Activated CD4-positive, alpha-beta T cell treated with anti-CD3 and anti-CD28 coated beads, Interleukin-2, amount 50 U/mL, for 24 hours (primary cell): ENCODE measurements at places on chromosomes 3 and 15.
A peak's percentile ranks its signal among the peaks of the same experiment; 100 is the strongest.

DNA sequence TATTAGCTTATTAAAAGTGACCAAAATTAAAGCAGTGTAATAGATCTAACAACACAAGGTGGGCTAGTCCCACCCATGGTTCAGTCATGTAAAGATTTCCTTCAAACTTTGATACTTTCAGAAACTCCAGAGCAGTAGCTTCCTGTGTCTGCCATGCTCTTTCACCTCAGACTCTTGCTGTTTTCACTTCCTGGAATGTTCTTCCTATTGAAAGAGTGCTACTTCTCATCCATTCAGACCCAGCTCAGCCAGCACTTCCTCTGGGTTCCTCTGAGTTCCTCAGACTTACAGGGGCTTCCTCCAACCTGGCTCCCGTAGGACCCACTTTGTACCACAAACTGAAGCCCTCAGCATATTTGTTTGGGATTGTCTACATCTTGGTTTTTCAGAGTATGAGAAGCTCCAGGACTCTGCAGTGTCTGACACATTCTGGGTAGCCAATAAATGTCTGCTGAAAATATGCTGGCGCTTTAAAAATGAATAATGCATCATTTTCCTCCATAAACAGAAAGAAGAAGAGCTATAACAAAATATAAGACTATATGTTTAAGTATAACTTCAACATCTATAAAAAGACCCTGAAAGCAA is 18.0 kb downstream of the NCEH1 start:
- no peak for DNase-seq

DNA sequence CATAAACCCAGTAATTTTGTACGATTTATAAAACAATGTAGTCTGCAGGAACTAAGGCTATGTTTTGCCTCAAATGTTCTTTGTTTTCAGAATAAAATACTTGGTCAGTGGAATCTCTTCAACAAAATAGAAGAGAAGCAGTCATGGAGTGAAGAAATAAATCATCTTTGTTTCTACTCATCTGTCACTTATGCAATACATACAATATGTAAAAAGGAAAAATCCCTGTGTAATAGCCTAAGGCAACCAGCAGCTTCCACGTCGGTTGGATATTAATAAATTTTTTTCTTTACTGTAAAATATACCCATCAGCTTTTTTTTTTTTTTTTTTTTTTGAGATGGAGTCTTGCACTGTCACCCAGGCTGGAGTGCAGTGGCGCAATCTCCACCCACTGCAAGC is 5.2 kb upstream of the WDR5B start:
- DNase-seq = no peak

- DNase-seq = no peak
These were observed 231.3 kb downstream of the PLCL2 start for GRCh38 chr3:17116007-17116600.

- no peak for DNase-seq
These were observed 43.1 kb downstream of the PDE8A start for GRCh38 chr15:85024509-85025336.

DNA sequence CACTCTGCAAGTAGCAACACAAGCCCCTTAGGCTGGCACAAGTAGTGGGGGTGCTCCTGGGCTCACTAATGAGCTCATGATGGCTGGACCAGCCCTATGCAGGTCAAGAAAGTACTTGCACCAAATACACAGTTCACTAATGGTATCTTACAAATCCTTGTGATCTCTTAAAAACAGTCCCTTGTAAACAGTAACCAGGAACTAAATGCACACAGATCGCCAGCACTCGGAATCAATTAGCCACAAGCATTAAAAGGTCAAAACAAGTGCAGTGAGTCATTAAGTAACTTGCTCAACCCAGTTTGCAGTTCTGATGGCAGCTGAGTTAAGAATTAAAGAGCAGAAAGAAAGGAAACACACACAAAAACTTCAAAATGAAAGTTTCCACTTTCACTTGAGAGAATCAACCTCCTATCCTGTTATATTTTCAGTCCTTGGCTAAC is 43.2 kb downstream of the ARHGEF3 start:
- peak; percentile 32 for DNase-seq

GRCh38 chr3:71978150-71978721 is 193.3 kb upstream of the PROK2 start:
- no peak for DNase-seq

GRCh38 chr3:69115731-69116130 is 6.7 kb downstream of the LMOD3 start:
- DNase-seq = no peak

DNA sequence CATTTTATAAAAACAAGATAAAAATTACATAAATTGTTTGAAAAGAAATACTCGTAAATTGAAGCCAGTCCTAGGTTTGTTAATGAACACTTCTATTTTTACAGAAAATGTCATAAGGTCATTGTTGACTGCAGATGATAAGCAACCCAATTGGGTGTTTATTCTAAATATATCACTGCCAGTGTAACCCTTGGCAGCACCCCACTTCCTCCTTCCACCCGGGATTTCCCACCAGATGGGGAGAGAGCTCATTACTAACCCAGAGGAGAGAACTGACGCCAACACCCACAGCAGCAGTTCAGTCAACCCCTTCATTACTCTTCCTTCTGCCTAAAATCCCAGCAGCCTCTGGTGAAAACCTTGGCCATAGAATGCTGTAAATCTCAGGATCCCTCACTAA is 307.6 kb downstream of the GAP43 start:
- DNase-seq = no peak

DNA sequence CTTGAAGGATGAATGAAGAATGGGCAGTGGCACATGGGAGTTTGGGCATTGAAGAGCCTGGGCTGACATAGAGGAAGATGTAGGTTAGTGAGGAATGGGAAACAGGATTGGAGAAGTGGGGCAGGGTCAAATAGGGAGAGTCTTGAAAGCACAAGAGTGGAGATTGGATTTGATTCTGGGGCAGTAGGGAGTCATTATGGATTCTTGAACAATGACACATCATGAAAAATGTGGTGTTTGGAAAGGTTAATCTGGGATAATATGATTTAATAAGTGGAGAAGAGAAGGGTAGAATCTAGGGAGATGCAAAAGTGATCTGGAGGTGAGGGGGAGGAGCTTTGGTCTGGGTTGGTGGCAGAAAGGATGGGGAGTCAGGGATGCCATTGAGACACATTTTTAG is 45.4 kb upstream of the ROPN1 start:
- DNase-seq = no peak

- DNase-seq = no peak
These were observed 1043.6 kb downstream of the TUSC7 start for GRCh38 chr3:117752984-117753717.

DNA sequence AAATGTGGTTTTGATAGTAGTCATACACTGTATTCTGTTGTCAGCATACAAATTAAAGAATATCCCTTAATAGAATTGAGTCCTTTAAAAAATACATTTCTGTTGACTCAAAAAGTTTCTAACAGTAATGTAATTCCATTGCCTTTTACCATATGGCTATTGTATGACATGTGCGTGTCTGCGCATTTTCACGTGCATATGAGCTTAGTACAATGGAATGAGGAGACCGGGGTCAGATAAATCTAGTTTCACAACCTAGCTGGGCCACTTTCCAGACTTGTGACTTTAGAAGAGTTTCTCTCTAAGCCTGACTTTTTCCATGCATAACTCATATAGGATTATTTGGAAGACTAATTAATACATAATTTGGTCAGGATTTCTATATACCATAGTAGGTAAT is 38.7 kb downstream of the ZBTB38 start:
- no peak for DNase-seq

GRCh38 chr3:13547591-13548371 is 1.1 kb upstream of the FBLN2 start:
- no peak for DNase-seq

- DNase-seq = no peak
These were observed 2.5 kb downstream of the OR5K2 start for GRCh38 chr3:98500019-98500418.

GRCh38 chr15:80003934-80004472 is 33.0 kb upstream of the BCL2A1 start:
- no peak for DNase-seq

DNA sequence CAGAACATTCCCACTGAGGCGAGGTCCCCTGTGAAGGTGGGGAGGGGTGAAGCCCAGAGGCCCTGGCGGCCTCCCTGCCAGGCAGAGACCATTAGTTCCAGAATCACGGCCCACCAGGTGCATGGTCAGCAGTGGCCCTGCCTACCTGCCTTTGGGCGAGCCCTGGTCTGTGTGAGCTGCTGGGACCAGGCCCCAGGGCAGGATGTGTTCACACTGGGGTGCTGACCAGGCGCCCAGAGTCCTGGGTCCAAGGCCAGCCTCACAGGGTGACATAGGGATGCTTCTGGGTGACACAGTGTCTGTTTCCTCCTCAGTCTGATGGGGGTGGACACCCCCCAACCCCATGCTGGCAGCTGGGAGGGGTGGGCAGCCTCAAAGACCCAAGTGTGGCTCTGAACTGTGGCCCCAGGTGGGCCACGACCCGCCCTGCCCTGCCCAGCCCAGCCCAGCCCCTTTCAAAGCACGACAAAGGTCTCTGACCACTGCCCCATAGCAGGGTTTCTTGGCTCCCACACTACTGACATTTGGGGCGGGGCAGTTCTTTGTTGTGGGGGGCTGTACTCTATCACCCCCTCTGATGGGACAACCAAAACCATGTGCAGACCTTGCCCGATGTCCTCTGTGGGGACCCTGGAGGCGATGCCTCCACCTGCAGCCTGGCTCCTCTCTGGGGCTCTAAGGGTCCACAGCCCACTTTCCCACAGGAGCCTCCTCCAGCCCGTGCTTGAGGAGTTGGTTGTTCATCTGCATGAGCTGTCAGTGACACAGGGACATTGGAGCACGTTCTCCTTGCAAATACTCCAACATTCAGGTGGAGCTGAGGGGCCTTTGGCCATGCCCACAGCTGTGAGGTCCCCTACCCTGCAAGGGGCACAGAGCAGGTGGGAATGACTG is 44.8 kb upstream of the SLC41A3 start:
- no peak for DNase-seq

GRCh38 chr3:118810499-118811035 is 224.1 kb downstream of the IGSF11 start:
- DNase-seq = no peak

DNA sequence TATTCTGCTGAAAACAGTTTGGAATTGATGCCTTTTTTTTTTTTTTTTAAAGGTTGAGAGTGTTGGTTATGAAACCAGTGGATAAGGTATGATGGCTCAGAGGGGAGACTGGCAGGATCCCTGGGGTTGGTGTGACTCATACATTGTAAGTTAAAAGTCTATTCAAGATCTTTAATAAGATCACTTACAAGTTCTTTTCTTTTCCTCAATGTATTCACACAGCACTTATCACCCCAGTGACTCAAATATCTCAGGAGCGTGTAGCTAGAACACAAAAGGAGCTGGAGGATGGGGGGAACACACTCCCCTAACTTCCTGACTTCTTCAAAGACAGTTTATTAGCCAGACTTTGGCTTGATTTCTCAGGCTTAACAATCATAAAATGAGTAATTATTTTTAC is 285.3 kb downstream of the SV2B start:
- DNase-seq = no peak

GRCh38 chr15:59614153-59614552 is 2.6 kb downstream of the GCNT3 start:
- DNase-seq = no peak

GRCh38 chr3:188875413-188875812 is 296.4 kb upstream of the TPRG1 start:
- DNase-seq = no peak

DNA sequence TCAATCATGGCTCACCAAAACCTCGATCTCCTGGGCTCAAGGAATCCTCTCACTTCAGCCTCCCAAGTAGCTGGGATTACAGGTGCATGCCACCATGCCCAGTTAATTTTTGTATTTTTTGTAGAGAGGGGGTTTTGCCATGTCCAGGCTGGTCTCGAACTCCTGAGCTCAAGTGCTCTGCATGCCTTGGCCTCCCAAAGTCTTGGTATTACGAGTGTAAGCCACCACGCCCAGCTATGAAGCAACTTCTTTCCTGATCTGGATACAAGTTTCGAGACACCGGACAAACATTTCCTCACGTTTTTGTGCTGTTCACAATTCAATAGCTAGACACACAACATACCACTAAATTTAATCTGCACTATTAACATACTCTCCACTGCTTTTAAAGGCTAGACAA is 3.4 kb upstream of the SYNM start:
- no peak for DNase-seq

DNA sequence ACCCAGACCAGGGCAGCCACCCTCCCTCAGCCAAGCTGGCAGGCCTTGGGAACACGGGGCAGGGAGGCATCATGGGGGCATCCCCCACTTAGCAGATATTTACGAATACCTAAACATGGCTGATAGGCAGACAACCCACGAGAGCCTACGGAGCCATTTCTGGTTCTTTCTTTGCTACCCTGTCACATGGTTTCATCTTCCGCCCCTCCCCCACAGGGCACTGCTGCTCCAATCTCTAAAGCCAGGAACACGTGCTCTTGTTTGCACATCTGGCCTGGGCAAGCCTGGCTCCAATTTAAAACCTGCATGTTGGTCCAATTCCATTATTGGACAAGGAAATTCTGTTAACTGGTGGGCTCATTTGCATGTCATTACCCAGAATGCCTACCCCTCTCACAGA is 447.4 kb upstream of the NR2F2 start:
- DNase-seq = no peak

- no peak for DNase-seq
These were observed 81.7 kb downstream of the RYR3 start for GRCh38 chr15:33392453-33392852.

DNA sequence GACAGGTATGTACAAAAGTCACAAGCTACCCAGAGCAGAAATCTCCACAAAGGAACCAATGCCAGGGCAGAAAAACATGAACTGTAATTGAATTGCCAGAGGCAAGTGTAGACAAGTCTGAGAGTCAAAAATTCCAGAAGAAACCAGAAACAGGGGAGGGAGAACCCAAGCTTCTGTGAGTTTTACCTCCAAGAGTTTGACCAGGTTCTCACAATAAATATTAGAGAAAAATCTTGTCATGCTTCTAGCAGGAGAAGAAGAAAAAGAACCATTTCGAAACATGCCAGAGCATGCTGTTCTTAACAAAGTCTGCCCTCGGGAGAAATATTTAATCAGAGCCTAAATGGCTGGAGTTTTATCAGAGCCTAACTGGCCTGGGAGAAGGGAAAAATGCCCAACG is 32.5 kb upstream of the AP3B2 start:
- DNase-seq = no peak

- no peak for DNase-seq
These were observed 308.9 kb downstream of the EPHB1 start for GRCh38 chr3:135103917-135104316.

- no peak for DNase-seq
These were observed 34.0 kb upstream of the PCSK6 start for GRCh38 chr15:101523560-101523940.

GRCh38 chr3:191958980-191959671 is 498.2 kb downstream of the PYDC2 start:
- no peak for DNase-seq

- DNase-seq = no peak
These were observed 154.0 kb downstream of the FMN1 start for GRCh38 chr15:33040496-33040895.

GRCh38 chr3:52339612-52340011 is 23.5 kb downstream of the DNAH1 start:
- no peak for DNase-seq
